Daoy (cell line): ENCODE measurements at places on chromosomes 13 and 19.

GRCh38 chr13:113218586-113218985 is 9.2 kb downstream of the CUL4A start:
- no peak for DNase-seq

GRCh38 chr13:102879793-102880499 is 34.1 kb downstream of the ERCC5 start:
- DNase-seq = no peak

GRCh38 chr13:50745542-50746115 is 97.9 kb downstream of the DLEU7 start:
- no peak for DNase-seq

DNA sequence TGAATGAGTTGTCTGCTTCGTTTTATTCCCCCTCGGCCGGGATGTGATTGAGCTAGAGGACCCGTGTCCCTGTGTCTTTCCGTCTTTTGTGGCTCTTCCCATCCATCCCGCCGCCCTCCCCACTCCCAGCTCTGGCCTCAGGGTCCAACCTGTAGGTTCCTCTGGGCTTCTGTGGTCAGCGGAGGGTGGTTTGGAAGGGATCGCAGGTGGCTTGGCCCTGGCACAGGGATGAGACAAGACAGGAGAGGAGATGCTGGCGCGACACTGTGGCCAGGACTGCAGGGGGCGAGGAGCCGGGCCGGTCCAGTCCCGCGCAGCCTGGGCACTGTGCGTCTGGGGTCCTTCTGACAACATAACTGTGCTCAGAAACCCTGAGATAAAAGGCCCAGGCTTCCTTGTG is 2.0 kb downstream of the EVI5L start:
- DNase-seq = no peak

DNA sequence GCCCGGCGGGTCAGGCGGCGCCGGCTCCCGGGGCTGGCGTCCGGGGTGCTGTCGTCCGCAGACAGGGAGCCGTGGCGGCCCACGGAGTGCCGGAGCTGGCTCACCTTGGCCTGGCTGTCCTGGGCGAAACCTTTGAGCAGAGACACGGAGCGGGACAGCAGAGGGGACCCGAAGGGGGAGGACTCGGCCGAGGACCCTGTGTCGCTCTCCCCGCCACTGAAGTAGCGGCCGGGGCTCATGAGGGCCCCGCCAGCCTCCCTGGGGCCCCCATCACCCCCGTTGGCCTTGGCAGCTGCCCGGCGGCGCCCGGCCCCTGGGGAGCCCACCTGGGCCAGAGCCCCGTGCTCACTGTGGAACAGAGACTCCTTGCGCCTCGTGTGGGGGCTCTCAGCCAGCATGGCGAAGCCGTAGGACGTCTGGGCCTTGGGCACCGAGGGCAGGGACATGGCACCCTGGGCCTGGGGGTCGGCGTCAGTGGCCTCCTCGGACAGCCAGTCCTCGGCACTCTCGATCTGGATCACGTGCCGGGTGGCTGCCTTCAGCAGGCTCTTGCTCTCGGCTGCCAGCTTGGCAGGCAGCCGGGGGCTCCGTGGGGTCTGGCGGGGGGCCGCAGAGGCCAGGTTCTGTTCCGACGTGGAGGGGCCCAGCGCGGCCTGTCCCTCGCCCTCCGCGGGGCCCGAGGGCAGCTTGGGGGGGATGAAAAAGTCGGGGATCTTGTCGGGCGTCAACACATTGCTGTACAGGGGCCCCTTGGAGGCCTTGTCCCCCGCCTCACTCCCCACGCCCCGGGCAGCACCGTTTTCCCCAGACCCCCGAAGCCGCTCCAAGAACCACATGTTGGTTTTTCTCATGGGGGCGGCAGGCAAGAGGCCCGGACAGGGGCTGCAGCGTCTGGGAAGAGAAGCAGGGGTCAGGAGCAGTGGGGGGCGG is 1.2 kb downstream of the C2CD4C start:
- no peak for DNase-seq

DNA sequence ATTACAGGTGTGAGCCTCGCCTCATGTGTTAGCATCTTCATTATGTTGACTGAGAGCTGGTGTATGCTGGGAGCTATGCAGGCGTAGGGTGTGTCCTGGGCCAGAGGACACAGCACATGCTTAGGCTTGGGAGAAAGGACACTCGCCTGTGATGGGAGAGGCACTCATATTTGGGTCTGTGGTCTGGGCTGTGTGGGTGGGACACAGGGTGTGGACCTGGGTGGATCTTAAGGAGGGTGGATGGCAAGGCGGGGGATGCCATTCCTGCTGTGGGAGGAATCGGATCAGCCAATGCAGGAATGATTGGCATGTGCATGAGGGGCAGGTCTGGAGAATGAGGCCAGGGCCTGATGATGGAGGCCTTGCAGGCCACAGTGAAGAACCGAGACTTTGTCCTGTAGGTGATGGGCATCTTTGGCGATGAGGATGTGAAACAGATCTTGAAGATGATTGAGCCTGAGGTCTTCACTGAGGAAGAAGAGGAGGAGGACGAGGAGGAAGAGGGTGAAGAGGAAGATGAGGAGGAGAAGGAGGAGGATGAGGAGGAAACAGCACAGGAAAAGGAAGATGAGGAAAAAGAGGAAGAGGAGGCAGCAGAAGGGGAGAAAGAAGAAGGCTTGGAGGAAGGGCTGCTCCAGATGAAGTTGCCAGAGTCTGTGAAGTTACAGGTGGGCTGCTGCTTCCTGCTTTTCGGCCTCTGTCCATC is 55.4 kb downstream of the RYR1 start:
- DNase-seq = no peak

DNA sequence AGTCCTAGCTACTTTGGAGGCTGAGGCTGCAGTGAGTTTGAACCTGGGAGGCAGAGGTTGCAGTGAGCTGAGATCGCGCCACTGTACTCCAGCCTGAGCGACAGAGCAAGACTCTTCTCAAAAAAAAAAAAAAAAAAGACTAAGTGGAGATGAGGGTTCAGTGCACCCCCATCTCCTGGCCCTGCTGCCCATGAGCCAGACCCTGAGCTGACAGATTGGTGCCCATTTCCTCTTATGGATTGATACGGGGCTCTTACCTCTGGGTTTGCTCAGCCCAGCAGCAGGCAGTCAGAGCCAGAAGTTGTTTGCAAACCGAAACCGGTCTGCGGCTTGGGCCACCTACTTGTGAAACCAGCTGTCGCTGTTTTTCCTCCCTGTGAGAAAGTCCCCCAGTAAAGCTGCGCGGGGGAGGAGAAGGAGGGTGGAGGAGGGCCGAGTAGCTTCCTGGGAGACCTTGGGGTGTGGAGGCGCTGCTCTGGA is 36.9 kb downstream of the ARRDC2 start:
- DNase-seq = peak; percentile 93

- no peak for DNase-seq
These were observed 60.9 kb downstream of the LIG4 start for GRCh38 chr13:108154421-108154858.

GRCh38 chr13:73876323-73876722 is 257.9 kb downstream of the KLF12 start:
- no peak for DNase-seq
